ENCODE measurements at places on chromosomes 4 and X.

DNA sequence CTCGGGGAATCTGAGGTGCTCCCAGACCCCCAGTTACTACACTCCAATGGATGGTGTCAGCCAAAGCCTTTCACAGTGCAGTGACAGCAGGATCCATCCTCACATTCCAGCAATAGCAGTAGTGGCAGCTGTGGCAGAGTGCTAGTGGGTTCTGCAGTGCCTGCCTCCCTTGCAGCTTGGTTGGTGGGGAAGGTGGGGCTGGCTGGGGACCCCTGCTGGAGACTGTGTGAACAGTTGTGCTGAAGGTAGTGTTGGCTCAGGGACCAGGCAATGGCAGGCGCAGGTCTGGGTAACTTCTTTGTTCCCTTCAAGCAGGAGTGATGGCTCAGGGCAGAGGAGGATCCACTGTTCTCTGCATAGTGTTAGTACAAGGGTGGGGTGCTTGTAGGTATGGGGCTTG is 343.7 kb upstream of the TRAM1L1 start:
- no peak for DNase-seq

- no peak for DNase-seq
Observed at GRCh38 chr4:136796953-136797352, 735.3 kb downstream of the PCDH18 start.

GRCh38 chr4:35503435-35503834 is 740.9 kb downstream of the ARAP2 start:
- no peak for DNase-seq

DNA sequence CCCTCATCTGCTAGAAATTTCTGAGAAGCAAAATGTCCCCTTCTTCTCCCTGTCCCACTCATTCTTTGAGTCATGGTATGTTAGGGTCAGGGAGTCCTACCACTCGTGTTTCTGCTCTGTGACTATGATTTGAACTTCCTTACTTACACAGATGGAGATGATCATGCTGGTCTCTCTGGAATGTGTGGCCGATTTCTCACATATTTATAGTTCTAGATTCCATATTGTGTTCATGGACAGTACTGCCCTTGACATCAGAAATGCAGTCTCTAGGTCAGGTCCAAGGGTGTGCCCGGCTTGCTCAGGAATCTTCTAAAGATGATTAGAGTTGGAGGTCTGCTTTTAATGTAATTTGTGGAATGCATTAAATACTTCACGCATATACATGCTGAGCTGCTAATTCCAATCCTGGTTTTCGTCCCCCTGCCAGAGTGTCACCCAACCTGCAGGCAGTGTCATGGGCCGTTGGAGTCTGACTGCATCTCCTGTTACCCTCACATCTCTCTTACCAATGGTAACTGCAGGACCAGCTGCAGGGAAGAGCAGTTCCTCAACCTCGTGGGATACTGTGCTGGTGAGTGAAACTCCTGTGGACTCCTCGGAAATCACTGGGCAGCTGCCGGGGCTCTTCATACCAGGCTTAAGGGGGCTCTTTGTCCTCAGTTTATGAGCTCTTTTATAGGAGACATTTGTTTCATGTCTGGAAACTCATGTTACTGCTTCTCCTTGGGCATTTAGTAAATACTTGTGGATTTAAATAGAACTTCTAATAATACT is 214.1 kb upstream of the ANXA3 start:
- no peak for DNase-seq

- no peak for DNase-seq
Observed at GRCh38 chrX:119989905-119990555, 46.5 kb upstream of the NKAP start.
